NCI-H524 treated with DMSO at 0.1 percent for 48 hours (cell line): ENCODE measurements at places on chromosomes 16 and 17.

DNA sequence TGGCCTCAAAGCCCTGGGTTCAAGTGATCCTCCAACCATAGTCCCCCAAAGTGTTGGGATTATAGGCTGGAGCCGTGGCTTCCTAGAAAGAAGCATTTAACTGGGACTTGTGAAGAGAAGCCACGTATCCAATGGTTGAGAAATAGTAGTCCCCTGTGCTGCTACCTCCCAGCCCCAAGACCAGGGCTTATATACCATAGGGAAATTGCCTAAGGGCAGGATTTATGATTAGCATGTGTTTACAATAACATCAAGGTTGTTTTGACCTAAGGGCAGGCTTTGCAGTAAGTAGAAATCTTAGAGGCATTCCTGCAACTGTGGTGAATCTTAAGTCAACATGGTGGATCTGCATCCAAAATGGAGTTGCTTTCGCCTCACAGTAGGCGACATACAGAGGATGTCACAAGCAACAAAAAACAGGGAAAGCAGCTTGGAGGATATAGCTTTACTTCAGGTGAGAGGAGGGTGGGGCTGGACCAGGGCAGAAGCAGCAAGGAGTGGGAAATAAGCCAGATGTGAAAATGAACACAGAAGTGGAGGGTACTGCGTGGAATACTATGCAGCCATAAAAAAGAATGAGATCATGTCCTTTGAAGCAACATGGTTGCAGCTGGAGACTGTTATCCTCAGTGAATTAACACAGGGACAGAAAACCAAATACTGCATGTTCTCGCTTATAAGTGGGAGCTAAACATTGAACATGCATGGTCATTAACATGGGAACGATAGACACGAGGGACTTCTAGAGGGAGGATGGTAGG, 18.7 kb upstream of the NSMCE1 start:
- DNase-seq, result no peak

- DNase-seq, result no peak
Measured at GRCh38 chr17:7367083-7367482, 12.1 kb downstream of the TMEM95 start.

DNA sequence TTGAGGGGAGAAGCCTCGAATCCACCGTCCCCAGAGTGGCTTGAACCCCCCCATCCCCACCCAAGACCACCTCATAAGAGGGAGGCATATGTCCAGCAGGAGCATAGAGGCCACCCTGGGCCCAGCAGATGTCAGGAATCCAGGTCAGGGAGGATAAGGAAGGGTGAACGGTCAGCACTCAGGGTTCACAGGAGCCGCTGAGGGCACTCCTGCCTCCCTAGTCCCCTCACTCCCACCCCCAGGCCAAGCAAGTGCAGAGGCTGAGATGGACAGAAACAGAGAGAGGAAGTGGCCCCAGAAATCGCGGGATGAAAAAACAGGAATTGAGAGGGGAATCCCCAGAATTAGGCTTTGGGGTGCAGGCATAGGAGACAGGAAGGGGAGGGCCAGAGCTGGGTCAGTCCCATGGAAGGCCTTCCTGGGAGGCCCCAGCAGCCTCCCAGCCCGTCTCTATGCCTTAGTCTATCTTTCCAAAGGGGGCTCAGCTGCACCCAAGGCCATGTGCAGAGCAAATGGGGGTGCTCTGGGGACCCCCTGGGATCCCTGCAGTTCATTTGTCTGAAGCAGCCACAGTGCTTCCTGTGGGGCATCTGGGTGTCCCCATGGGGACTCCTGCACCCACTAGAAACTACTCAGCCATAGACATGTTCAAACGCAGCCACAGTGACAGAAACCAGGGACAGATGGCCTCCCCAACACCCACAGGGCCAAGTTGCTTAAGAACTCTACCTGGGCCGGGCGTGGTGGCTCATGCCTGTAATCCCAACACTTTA, 1.7 kb downstream of the CMTM3 start:
- no peak for DNase-seq

DNA sequence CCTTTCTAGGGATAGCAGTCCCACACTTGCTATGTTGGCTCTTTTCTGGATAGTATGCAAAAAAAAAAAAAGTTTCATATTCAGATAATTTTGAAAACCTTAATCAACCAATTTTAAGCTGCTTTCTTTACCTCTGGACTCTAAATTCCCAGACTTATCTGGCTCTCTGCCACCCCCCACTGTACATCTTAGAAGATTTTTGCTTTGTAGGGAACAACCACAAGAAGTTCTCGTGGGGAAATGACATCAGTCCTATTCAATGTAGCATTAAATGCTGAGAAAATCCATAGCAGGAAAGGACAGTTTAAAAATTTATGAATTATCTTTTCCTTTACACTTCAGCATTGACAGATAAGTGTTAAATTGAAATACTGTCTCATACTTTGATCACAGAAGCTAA, 562.7 kb upstream of the HSBP1 start:
- no peak for DNase-seq

- DNase-seq, result no peak
Measured at GRCh38 chr17:56656701-56657327, 63.3 kb downstream of the NOG start.

GRCh38 chr16:49610983-49611382, 237.4 kb downstream of the C16orf78 start:
- DNase-seq, result no peak

GRCh38 chr17:35087731-35088355, 24.3 kb upstream of the RFFL start:
- no peak for DNase-seq

DNA sequence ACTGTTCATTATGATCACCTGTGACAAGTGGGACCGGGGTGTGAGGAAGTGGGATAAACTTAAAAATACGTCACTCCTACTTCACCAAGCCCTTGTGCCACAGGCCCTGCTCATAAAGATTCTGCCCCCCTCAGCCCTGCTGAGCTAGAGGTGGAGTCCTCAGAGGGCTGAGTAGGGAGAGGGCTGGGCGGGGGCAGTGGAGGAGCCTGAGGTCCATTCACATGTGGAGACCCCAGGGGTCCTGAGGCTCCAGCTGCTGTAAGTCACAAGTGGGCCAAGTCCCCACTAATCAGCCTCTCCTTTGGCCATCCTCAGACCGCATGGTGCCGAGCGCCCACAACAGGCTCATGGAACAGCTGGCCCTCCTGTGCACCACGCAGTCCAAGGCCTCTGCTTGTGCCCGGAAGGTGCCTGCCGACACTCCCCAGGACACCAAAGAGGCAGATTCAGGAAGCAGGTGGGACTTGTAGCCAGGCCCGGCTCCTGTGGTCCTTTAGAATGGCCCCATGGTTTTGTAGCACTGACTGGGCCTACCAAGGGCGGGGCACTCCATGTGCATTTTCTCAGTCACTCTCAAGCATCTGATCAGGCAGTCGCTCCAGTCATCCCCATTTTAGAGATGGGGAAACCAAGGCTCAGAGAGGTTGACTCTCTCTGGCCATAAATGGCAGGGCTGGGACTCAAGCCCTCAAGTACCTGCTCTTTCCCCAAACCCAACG, 10.4 kb downstream of the DNAAF8 start:
- DNase-seq, result no peak

DNA sequence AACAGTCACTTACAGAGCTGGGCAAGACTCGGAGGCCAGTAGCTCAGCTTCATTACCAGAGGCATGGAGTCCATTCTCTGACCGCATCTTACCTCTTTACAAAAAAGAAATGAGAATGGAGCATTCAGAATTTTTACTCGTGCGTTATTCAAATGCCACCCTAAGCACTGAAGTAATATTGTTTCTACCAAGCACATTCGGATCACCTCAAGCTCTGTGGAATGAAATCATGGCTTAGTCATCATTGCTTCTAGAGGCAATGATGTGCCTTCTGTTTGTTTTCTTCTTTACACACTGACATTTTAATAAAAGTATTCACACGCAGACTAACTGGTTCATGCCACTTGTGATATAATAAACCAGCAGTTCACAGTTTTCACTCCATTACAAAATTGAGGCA, 206.8 kb downstream of the PHKB start:
- no peak for DNase-seq

DNA sequence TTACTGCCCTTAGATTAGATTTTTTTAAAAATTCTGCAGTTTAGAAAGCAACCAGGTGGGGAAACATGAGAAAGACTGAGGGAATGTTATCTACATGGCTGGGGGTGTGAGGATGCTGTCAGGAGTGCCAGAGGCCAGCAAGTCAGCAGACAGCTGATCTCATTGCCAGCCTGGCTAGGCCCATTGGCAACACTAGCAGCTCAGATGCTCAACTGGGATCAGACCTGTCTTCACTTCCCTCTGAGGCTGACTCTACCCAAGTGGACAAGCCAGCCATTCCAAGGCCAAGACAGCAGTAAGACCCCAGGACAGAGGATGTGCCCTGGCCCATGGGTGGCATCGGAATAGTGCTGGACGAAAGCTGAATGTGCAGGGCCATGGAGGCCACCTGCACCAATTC, 96.2 kb downstream of the TMEM132E start:
- DNase-seq, result no peak

DNA sequence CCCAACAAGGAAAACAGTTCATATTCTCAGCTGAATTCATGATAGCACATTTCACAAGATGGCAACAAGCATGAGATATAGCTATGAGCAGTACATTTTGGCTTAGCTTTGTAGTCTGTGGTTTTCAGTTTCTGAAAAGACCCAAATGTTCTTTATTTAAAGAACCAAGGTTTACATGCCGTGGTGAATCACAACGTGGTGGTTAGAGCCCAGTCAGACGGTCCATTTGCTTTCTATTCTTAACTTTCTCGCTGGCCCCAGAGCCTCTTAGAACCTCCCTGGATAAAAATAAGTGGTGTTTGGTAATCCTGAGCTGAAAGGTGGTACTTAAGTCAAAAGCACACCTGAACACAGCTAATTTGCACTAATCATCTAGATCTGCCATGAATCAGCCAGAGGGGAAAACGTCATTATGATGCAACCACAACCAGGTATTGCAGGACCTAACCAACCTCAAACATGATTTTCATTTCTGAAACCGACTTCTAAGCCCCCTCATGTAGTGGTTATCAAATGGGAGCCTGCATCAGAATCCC, 18.6 kb upstream of the HAPSTR1 start:
- no peak for DNase-seq

GRCh38 chr17:28484296-28484695, 10.9 kb downstream of the SLC13A2 start:
- no peak for DNase-seq

DNA sequence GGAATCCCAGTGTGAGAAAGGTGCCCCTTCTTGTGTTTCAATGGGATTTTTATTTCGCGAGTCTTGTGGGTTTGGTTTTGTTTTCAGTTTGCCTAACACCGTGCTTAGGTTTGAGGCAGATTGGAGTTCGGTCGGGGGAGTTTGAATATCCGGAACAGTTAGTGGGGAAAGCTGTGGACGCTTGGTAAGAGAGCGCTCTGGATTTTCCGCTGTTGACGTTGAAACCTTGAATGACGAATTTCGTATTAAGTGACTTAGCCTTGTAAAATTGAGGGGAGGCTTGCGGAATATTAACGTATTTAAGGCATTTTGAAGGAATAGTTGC, 567 bp downstream of the UBB start:
- DNase-seq, result no peak

DNA sequence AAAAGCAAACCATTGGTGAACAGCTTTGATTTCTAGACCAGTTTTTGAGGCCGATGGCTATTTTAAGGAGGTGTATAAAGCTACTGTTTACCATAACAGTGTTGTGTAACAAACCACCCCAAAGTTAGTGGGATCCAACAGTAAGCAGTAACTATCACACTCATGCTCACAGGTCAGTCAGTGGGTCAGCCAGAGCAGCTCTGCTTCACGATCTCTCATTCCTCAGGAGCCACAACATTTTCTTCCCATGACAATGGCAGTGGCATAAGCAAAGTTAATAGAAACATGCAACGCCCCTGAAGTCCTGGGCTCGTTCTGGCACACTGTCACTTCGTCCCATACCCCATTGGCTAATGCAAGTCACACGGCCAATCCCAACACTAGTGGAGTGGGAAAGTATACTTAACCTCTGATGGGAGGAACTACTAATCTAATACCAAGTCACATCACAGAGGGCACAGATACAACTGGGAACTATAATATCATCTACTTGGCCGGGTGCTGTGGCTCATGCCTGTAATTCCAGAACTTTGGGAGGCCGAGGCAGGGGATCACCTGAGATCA, 28.0 kb upstream of the B4GALNT2 start:
- no peak for DNase-seq

- DNase-seq, result no peak
Measured at GRCh38 chr16:87626401-87626800, 24.1 kb downstream of the JPH3 start.

GRCh38 chr17:21268596-21269188, 15.5 kb upstream of the NATD1 start:
- no peak for DNase-seq

GRCh38 chr17:81244358-81245023, 5.4 kb downstream of the NDUFAF8 start:
- no peak for DNase-seq

DNA sequence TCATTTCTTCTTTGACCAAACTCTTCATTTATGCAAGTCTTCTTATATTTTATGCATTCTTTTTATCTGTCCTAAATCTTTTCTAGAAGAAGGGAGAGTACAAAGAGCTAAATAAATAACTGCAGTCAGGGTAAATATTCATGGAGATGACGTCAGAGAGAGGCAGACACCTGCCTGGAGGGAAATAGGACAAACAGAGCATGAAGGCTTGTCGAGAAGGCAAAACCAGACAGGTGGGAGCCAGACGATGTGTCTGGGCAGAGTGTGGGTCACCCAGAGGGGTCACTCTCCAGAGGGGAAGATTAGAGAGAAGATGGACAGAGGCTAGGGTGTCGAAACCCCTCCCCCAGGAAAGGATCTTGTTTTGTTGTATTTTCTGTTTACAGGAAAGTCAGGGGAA, 78.3 kb upstream of the RPL38 start:
- DNase-seq, result no peak

- no peak for DNase-seq
Measured at GRCh38 chr17:50458270-50458669, 10.4 kb downstream of the CHAD start.

DNA sequence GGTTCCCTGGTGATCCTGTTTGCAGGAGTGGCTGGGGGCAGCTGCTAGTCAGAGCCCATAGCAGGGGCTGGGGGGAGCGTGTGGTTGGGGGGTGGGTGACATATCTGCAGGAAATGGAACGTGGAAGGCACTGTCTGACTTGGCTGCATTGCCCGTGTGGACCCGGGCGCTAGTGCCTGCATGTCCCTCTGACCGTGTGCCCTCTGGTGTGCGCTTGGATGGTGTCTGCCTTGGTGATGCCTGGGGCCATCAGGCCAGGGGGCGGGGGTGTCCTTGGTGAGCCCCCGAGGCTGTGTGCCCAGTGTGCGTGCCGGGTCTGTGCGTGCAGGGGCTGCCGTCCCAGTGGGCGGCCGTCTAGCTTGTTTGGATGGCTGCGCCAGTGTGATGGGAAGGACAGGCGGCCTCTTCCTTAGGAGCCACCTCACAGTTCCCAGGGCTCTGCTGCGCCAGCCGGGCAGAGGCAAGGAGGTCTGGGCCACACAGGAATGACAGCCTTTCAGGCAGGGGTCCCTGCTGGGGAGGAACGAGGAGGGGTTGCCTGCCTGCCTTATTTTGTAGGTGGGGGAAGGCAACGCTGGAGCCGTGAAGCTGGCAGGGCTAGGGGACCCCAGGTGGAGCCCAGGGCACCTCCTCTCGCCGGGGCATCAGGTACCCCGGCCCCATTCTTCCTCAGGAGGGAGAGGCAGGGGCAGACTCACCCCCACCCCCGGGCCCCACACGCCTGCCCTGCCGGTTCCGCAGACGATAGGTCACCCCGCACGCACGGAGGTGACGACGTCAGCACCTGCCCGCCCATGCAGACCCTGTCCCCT, 693 bp downstream of the NDRG4 start:
- no peak for DNase-seq
